Stimulated activated CD4-positive, alpha-beta T cell treated with anti-CD3 and anti-CD28 coated beads, TNF-alpha, amount 100 ng/mL, for 1 hour (primary cell): ENCODE measurements at places on chromosomes 2 and 18.

DNA sequence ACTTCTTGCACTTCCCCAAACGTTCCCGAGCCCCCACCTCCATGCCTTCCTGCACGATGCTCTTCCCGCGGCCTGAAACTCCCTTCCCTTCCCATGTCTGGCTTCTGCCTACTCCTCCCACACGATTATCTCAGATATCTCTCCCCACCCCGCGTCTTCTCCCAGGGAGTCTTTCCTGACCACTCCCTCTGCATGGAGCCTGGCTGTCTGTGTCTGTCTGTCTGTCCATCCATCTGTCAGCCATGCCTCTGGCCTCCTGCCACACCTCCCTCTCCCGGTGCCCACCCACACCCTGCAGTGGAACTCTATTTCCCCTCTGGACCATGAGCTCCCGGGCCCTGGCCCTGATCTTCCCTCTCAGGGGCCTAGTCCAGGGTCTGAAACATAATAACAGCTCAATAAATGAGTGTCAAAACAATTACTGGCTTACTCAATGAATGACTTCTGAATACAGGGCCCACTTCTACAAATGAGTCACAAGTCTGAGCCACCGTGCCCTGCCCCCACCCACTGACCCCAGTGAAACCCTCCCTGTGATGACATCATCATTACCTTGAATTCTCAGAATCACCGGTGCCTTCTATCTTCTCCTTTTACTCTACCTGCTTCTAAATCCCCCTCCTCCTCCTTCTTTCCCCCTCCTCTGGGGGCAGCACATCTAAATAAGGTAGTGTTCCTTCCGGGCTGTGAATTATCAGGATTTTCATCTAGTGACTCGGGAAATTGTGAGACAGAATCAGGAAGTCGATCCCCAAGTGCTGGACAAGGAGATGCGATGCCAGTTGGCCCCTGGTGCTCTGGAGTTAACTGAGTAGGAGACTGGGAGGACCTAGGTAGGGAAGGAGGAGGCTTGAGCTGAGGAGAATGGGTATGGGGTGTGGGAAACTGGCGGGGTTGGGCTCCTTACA, 46.1 kb upstream of the PLB1 start:
- DNase-seq: no peak

DNA sequence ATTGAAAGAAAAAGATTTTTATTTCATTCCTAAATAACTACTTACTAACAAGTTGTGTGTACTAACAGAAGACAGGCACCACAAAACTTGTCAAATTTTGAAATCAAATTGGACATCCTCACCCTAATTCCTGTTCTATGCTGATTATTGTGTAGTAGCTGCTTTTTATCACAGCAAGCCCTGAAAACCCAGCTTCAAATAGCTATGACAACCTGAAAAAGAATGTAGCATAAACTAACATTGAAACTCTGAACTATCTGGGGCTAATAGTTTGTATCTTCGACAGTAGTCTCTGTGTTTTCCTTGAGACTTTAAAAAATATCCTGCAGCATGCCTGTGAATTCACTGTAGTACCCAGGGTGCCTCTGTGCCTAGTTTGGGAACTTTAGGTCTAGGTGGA, 122.6 kb downstream of the WDPCP start:
- no peak for DNase-seq

DNA sequence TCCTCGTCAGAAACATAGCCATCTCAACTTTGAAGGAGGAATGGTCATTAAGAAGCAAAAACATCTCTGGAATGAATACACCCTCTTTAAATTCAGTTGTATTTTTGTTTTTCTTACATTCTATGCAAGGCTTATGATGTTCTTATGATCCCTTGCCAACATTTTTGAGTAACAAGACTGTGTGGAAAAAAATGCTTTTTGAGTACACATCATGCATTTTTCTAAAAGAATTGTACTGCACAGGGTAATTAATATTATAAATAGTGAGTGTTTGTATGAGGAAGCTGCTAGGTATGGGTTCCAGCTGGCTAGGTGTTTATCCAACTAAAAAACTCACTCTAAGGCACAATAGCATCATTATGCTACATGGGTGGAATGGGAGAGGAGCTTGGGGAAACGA, 59.0 kb upstream of the SPATS2L start:
- no peak for DNase-seq

GRCh38 chr2:43224131-43224570, 2.3 kb downstream of the ZFP36L2 start:
- DNase-seq: peak; percentile 52

DNA sequence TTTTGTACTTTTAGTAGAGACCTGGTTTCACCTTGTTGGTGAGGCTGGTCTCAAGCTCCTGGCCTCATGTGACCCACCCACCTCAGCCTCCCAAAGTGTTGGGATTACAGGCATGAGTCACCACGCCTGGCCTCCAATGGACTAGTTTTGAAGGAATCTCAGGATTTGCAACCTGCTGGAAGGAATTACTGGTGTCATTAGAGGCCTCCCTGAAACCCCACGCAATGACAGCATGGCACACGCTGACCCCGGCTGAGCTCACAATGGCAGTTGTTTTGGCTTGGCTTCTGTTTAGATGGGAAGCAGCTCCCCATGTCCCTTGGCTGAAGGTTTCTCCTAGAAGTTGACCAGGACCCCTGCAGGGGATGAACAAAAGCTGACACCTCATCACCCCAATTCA, 23.1 kb upstream of the COPS8 start:
- DNase-seq: no peak

DNA sequence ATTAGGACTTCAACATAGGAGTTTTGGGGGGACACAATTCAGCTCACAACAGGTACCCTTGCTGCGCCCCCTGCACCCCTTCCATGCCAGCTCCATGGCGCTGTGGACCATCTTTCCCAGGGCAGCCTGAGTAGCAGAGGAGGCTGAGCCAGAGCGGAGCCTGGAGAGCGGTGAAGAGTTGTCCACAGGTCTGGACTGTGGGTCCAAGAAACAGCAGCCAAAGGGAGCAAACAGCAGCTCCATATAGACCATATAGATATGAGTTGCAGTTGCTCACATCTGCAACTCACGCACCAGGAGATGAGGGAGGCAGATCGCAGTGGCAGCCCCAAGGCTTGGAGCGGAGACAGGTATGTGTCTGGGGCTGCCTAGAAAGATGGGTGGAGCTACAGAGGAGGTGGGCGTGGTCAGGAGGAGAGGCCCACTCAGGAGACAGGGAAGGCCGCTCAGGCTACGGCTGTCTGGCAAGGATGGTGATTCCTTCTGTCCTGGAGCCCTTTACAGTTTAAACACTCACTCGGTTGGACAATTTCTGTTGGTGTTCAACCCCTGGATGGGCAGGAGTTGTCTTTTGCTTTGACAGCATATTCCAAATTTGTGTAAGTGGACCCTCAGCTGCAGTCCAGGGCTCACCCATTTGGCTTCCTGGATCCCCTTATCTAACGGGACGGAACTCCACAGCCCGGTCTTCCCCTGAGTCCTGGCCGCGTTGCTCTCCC, 155.1 kb downstream of the LPIN1 start:
- DNase-seq: no peak

GRCh38 chr2:192419786-192420185, 225.1 kb upstream of the TMEFF2 start:
- DNase-seq: no peak

DNA sequence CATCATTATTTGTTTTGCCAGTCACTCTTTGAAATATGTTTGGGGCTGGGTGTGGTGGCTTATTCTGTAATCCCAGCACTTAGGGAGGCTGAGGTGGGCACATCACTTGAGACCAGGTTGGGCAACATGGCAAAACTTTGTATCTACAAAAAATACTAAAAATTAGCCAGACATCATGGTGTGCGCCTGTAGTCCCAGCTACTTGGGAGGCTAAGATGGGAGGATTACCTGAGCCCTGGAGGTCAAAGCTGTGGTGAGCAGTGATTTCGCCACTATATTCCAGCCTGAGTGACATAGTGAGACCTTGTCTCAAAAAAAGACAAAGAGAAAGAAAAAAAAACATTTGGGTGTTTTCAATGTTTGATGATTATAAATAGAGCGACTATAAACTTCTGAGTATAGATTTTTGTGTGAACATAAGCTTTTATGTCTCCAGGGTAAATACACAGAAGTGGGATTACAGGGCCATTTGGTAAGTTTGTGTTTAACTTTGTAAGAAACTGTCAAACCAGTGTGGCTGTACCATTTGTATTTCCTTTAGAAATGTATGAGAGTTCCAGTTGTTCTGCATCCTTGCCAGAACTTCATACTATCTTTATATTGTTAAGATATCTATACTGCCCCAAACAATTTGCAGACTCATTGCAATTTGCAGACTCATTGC, 15.8 kb downstream of the BIRC6 start:
- no peak for DNase-seq

DNA sequence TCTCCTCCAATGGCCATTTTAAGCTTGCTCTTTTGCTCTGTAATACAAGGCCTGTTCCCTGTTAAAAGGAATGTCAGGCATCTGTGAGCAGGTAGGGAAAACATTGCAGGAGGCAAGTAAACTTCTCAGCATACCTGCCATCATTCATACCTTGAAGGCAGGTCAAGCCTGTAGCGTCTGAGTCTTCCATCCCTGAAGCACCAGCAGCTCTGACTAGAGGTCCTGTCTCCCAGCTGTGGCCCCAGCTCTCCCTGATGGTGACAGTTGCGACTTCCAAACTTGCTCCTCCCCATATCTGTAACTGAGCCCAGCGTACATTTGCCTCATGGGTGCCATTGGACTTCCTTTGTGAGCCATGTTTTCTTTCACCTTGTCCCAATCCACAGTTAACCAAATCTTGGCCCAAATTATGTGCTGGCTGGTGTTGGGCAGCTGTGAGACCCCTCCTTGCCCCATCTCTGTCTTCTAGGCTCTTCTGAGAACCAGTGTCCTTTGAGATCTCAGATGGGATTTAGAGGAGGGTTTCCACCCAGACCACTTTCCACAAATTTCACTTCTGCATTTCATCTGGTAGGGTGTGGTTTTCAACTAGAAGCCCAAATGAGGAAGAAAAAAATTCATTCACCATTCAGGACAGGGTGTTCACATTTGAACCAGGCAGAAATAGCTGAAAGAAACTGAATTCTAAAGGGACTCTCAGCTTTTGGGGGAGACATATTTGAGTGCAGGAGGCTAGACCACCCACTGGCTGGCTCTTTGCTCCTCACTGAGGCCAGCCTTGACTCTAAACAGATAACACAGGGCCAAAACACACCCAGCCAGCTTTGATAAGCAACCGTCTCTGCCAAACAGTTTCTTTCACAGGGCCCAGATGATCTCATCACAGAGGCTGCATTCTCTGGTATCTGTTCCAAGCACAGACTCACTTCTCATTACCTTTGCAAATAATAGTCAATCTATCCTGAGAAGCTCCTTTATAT, 66.4 kb upstream of the MSH2 start:
- DNase-seq: no peak

DNA sequence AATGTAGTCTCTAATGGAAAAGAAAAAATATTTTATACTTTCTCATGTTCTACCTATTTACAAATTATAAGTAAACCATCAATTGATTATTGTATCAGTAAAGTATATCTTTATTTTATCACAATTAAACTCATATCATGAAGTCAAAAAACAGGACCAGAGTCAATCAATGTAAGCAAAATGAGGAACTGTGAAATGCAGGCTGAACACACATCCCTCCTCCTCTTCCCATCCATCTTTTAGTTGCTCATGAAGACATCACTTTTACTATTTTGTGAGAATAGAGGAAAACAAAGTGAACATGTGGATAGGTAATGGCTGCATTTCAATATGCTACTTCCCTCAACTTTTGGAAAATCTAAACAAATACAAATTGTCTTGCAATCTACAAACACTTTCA, 188.8 kb upstream of the PGAP1 start:
- no peak for DNase-seq

DNA sequence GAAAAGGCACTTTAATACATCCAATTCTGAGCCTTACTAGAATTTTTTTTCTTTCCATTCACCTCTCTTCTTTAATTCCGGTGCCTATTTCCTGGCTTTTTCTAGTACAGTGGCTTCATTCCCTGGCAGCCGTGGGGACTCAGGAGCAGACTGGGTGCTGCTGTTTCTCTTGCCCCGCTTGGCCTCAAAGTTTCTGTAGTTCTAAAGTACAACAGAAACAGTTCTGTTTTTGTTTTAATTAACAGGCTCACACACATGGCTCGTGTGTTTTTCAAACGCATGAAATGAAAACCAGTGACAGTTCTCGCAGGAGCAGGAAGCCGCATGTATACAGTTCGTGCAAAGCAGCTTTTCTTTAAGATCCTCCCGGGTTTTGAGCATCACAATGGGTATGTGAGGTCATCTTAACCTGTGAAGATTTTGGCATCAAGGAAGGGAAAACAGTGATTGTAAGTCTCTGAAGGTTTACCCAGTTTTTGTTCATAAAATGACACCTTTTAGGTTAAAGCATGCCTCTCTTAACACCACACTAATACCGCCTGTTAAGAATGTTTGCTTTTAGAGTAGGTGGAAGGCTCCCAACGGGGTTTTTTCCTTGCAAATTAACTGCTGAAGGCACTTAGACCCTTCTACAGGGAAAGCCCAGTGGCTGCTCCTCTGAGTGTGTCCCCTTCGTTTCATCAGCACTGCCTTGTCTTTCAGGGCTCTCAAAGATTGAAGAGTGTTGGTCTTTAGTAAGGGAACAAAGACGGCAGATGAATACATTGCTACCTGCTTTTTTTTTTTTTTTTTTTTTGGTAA, 5.8 kb downstream of the FZD7 start:
- DNase-seq: no peak

GRCh38 chr2:37342591-37343220, 1.7 kb upstream of the QPCT start:
- no peak for DNase-seq

GRCh38 chr18:43108469-43108868, 7.0 kb downstream of the RIT2 start:
- no peak for DNase-seq
